Stimulated activated CD4-positive, alpha-beta T cell treated with anti-CD3 and anti-CD28 coated beads, Interleukin-4, amount 100 ng/mL, for 1 hour (primary cell): ENCODE measurements at places on chromosomes 5 and 9.

DNA sequence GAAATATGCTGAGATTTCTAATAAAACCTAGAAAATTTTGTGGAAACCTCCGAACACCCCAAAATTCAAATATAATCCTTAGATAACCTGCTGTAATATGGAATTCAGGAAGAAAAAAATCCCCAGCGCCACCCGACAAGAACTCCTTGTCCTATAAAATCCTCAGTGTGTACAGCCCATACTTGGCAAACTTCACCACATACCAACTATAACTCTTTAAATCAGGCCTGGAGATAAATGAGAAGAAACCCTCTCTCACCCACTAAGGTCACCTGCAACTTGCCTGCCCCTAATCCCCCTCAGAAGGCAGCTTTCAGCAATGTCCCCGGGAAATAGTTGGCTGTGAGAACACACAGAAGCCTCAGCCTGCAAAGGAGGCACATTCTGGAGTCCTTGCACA is 90.5 kb downstream of the SH3TC2 start:
- DNase-seq: no peak

DNA sequence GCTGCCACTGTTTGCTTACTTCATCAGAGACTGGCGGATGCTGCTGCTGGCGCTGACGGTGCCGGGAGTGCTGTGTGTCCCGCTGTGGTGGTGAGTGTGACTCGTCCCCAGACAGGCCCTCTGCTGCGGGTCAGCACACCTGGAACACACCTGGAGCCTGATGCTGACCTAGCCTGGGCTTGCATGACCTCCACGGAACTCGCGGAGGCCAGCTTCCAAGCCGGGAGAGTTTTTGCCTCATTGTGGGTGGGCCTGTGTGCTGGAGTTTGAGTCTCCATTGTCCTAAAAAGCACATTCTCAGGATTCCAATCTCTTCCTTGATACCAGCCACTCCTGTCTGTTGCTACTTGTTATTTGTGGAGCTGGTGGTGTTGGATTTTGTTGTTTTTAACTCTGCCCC is 28.1 kb downstream of the SLC22A4 start:
- DNase-seq: no peak

- DNase-seq: no peak
These were observed 29.7 kb downstream of the C9orf152 start for GRCh38 chr9:110178281-110178680.

- DNase-seq: no peak
These were observed 14.8 kb downstream of the ODF2 start for GRCh38 chr9:128470560-128470959.

GRCh38 chr5:144100702-144101101 is 69.8 kb downstream of the YIPF5 start:
- no peak for DNase-seq

DNA sequence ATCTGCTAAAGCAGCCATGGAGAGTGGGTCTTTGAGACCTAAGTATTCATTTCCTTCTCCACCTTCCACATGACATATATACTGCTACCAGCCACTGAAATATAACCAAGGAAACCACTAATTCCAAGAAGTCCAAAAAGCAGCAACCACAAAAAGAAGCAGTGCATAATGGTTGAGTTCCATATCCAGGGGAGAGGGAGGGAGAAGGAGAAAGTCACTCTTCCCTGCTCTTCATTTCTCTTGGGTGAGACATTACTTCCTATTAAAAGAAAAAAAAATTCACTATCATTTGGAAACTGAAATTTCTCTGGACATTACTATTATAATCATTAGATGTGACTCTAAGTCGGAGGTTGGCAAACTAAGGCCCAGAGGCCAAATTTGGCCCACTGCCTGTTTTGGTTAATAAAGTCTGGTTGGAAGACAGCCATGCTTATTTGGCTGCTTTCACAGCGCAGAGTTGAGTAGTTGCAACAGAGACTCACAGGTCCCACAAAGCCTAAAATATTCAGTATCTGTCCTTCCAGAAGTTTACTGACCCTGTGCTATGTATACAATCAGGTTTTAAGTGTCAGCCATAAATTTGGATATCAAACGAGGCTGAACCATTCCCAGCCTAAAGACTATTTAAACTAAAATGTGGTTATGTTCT is 168.6 kb downstream of the MPDZ start:
- DNase-seq: no peak

DNA sequence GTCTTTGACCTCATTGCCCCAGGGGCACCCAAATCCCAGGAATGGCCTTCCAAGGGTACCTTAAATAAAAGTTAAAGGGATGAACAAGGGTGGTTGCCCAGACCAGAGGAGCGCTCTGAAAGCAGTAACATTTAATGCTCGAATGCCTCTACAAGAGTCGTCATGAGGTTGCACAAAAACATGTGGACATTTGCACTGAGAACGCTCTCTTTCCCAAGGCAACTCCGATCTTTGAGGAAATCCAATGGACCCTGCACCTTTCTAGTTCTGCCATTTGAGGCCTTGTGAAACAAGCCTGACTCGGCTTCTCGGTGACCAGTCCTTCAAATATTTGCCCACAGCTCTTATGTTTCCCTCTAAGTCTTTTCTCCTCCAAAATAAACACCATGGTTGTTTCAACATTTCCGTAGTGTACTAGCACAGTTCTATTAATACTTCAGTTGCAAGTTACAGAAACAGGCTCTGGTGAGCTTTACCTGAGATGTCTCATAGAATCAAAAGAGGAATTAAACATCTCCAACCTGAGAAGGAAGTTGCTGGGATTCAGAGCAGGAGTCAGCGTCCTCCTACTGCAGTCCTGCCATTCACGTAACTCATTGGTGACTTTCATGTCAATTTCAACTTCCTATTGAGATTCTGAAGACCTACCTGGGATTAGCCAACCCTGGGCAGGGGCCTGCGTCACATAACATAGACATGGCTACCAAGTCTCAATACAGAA is 168.8 kb upstream of the RAI14 start:
- no peak for DNase-seq

DNA sequence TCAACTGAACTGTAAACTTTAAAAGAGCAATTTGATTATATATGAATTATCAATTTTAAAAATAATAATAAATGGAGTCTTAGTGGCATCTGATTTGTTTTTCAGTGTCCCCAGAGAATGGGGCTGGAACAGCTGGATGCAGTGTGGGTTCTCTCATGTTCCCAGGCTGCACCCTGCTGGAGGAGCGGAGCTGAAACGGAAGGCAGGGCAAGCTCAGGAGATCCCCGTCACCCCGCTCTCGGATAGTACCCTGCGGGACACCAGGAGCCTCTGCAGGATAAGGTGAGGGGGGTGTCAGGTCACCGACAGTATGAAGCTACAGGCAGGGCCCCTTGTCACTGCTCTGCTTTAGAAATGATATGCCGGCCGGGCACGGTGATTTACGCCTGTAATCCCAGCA is 57.3 kb downstream of the S1PR3 start:
- DNase-seq: no peak

- DNase-seq: no peak
These were observed 1.6 kb downstream of the CDH10 start for GRCh38 chr5:24643156-24643555.

- no peak for DNase-seq
These were observed 77.8 kb upstream of the LRRTM2 start for GRCh38 chr5:138952962-138953361.

DNA sequence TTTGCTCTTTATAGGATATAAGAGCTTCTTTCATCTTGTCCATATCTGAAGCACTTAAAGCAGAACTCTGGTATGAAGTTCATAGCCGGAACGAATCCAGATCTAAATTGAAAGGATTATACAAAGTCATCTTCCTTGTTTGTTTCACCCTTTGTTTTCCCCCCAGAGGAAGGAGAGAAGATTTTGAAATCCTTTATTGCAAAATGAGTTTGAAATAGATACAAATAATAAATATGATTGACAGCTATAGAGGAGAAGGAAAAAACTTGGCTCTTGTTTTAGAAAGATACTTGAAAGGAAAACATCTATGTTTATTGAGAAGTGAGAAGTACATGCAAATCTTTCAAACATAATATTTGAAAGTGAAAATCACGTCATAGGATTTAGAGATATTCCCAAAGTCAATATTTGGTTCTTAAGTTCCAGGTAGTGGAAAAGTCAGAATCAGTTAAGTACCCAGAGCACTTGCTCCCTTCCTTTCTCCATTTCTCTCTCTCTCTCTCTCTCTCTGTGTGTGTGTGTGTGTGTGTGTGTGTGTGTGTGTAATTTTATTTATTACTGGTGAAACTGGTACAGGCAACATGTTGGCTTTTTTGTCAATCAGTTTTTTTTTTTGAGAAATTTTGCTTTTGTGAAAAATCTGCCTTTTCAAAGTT is 27.2 kb downstream of the PAM start:
- no peak for DNase-seq

- DNase-seq: no peak
These were observed 457.6 kb downstream of the SLCO4C1 start for GRCh38 chr5:101838435-101838834.

DNA sequence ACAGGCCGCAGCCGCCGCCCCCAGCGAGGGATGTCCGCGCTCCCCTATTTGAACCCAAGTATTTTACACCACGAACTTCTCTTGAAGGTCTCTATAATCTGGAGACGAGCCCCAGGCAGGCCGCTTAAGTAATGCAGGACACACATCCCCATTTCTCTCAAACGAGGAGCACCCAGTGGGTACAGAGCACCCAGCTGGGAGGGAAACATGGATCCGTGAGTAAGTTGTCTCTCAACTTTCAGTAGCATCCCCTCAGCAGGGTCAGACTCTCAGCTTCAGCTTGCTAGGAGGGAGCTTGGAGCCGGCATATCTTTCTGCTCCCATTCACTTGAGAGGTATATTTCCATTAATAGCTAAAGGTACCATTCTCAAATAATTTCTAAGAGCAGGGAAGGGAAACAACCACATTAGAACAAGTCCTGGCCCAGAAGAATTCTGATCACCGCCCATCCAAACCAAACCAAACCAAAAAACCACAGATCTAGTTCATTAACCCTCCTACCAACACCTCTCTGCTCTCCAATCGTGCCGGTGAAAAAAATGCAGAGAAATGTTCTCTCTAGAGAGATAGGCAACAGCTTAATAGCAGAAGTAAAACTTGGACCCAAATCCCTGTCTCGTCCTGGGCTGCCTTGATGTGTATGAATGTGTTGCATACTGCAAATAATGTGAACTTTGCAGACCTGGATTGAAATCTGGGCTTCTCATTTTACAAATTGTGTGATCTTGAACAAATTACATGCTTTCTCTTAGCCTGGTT is 910 bp downstream of the TDRD7 start:
- no peak for DNase-seq

GRCh38 chr5:171395042-171395441 is 7.4 kb downstream of the NPM1 start:
- no peak for DNase-seq

GRCh38 chr5:122085041-122085440 is 7.0 kb upstream of the LOX start:
- no peak for DNase-seq

DNA sequence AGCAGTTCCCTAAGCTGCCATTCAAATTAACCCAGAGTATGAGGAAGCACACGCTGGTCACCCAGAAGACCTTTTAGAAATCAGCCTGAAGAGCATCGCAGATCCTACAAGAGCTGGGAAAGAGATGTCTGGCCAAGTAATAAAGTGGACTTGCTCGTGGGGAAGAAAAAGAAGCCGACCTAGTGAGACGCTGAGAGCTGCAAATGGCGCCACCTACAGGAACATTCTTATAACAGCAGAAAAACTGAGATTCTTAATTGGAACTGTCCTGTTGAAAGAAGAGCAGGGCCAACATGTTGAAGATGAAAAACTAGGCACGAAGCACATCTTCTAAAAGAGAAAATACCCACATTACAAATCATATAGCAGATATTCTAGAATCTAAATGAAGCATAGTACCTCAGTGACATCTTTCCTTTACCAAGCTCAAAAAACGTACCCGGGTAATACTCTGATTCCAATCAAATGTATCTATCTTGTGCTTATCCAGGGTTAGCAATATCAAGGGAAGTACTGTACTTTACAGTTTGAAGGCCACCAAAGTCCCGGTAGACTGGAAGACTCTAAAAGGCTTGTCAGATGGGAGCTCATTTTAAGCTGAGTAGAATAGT is 3.9 kb upstream of the GNAQ start:
- peak; percentile 31 for DNase-seq

DNA sequence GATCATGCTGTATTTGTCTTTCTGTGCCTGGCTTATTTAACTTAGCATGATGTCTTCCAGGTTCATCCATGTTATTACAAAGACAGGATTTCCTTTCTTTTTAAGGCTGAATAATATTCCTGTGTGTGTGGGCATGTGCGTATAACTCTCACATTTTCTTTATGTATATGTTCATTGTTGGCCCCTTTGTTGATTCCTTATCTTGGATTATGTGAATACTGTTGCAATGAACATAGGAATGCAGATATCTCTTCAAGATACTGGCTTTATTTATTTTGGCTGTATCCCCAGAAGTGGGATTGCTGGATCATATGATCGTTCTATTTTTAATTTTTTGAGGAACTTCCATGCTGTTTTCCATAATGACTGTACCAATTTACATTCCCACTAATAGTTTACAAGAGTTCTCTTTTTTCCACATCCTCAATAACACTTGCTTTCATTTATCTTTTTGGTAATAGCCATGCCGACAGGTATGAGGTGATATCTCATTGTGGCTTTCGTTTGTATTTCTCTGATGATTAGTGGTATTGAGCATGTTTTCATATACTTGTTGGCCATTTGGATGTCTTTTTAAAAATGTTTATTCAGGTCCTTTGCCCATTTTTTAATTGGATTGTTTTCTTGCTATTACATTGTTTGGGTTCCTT is 38.0 kb downstream of the CREBRF start:
- no peak for DNase-seq

GRCh38 chr9:121071370-121071755 is 3.4 kb upstream of the CNTRL start:
- no peak for DNase-seq

GRCh38 chr5:120769312-120769872 is 305.3 kb downstream of the PRR16 start:
- no peak for DNase-seq

- no peak for DNase-seq
These were observed 220.5 kb downstream of the GDNF start for GRCh38 chr5:37619353-37619752.

DNA sequence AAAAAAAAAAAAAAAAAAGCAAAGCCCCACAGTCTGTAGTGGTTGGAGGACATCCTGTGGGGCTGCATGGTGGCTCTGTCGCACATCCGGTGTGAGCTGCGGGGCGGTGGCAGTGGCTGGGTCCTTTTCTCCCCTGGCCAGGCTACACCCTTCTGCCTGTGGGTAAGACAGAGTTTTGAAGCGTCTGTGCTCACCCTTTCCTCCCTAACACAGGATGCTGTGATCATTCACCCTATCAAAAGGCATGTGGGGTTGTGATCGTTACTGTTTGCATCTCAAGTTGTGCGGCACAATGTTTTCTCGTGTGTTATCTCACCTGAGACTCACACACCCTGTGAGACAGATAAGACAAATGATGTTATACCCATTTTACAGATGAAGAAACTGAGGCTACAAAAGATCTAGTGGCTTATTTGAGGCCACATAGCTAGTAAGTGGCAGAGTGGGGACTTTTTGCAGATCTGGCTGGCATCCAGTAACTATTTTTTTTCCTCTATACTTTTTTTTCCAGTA is 17.5 kb downstream of the IRF1 start:
- DNase-seq: peak; percentile 47

GRCh38 chr5:112049738-112050137 is 292.7 kb upstream of the NREP start:
- no peak for DNase-seq

- no peak for DNase-seq
These were observed 308.1 kb upstream of the TLE4 start for GRCh38 chr9:79263628-79264027.
